Erythroblast (primary cell): ENCODE measurements at places on chromosomes 3 and 15.
A peak's percentile ranks its signal among the peaks of the same experiment; 100 is the strongest.

GRCh38 chr15:101269479-101270223 lies 7.6 kb downstream of the SELENOS start:
- DNase-seq = peak; percentile 37

DNA sequence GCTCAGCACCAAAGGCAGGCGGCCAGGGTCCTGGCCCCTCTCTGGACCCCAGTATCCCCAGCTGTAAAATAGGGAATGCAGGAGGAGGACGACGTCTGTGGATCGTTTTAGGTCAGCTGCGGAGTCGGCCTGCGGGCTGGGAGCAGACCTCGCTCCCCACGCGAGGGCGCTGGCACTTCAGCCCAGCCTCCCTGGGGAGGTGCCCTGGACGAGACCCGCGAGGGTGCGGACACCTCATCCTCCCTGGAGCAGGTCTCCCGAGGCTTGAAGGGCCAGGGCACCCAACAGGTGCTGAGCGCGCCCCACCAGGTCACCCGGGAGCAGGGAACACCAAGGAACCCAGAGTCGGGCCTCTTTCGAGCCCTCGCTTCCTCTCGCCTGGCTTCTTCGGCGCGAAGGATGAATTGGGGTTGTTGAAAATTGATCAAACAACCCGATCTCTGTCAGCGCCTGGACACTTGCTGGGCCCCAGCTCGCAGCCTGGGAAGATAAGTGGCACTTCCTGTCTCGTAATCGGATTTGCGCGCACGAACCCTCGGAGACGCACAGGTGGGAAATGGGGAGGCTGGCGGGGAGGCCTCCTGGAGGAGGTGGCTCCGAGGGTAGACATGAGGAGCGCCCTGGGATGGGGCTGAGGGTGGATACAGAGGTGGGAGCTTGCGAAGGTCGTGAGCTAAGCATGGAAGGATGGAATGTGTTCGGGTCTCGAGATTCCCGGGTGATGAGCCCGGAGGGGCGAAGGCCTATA lies 588 bp upstream of the VIPR1 start:
- DNase-seq = peak; percentile 44

DNA sequence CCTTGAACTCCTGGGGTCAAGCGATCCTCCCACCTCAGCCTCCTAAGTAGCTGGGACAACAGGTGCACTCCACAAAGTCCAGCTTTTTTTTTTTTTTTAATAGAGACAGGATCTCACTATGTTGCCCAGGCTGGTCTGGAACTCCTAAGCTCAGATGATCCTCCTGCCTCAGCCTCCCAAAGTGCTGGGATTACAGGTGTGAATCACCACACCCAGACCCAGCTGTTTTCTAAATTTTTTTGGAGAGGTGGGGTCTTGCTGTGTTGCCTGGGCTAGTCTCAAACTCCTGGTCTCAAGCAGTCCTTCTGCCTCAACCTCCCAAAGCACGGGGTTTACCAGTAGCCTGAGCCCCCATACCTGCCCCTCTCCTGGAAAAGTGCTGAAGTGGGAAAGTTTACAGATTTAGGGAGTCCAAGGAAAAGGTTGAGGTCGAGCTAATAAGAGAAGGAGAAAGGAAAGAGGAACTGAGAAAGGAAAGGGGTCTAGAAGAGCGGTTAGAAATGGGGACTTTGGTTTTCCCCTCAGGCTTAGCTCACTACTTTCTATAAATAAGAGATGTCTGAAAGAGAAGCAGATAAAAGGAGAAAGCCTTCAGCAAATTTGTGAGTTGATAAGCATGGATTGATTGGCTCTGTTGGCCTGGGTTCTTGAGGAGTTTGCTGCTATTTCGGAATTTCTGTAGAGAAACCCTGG lies 23.6 kb downstream of the UBE2E1 start:
- DNase-seq = no peak

GRCh38 chr3:126551121-126551838 lies 7.5 kb downstream of the C3orf22 start:
- DNase-seq = no peak

DNA sequence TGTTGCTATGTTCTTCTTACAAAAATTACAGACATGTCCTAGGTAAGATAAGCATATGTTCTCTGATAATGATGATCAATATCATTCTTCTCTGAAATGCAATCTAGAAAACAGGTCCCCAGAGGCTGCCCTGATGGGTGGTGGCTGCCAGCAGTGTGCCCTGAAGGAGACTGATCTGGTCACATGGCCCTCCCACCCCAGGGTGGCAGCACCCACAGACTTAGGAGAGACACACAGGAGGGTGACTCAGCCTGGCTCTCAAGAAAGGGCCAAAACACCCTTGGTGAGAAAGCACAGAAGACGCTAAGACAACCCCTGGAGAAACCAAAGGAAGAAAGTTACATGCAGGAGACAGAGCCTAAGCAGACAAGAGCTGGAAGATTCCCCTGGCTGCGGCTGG lies 203.7 kb downstream of the TJP1 start:
- no peak for DNase-seq

- no peak for DNase-seq
Measured at GRCh38 chr3:10601151-10601856, 95.9 kb upstream of the ATP2B2 start.

DNA sequence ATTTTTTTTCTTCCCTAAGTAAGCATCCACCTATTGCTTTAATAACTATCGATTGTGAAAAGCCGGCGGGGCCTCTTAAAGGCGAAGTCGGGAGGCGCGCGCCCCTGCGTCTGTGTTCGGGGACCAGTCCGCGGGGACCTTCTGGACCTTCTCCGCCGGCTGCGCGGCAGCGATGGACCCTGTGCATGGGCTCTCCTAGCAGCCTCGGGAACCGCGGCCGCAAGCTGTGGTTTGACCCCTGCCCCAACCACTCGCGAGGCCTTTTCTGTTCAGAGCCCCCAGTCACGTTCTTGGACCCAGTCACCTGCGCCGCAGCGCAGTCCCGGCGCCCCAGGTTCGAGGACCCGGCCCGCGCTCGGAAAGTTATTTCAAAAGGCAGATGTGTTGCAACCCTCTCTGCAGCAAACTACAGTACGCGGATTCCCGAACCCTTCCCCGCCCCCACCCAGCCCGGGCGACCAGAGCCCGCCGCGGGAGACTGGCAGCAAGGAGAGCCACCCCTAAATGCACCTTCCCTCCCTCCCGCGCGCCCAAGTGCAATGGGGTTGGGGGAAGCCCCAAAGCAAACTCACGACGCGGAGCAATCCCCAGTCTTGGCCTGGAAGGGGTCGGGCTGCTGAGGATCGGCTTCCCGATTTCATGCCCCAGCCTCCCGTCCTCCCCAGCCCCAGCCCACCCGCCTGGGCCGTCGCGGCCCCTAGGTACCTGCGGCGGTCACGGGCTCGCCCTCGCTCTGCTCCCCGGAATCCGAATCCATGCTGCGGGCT lies 684 bp downstream of the TNFAIP8L3 start:
- DNase-seq = no peak

GRCh38 chr3:141578202-141578973 lies 91.6 kb downstream of the RASA2 start:
- DNase-seq = no peak
